ENCODE measurements at places on chromosomes 1 and 21. TPM values are rescaled to one million over a fixed set of nuclear protein-coding genes. Genes with fewer than 3 reads are reported as not detected.

DNA sequence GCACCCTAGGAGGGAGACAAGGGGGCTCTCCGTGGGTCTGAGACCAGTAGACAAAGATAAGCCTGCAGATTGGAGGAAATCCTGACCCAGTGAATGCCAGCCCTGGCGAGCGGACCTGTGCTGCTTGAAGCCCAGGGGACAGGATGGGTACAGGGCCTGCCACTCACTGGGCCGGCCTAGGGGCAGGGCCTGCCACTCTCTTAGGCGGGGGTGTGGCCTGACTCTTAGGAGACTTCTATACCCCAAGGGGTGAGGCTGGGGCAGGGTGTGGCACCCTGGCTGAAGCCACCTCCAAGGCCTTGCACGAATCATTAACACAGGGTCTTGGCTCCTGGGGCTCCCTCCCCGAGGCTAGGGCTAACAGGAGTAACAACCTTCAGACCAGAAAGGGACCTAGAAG is 30.7 kb downstream of the TRIM62 start:
- DNase-seq, result no peak

DNA sequence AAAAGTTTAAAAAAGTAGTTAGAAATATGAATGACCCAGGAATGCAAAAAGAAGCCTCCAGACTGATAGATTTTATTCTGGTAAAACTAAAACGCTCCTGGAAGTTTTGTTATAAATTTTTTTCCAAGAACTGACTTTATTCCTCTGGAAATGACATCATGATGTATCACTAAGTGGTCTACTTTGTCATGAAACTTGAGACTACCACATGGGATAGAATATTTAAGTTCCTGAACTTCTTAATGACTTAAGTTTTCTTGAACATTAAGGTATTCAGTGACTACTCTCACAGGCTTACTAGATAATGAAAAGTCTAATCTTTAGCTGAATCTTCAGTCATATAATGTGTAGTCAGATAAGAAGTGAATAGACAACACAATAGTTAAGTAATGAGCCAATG is 842.2 kb downstream of the USP25 start:
- DNase-seq, result peak; percentile 66

DNA sequence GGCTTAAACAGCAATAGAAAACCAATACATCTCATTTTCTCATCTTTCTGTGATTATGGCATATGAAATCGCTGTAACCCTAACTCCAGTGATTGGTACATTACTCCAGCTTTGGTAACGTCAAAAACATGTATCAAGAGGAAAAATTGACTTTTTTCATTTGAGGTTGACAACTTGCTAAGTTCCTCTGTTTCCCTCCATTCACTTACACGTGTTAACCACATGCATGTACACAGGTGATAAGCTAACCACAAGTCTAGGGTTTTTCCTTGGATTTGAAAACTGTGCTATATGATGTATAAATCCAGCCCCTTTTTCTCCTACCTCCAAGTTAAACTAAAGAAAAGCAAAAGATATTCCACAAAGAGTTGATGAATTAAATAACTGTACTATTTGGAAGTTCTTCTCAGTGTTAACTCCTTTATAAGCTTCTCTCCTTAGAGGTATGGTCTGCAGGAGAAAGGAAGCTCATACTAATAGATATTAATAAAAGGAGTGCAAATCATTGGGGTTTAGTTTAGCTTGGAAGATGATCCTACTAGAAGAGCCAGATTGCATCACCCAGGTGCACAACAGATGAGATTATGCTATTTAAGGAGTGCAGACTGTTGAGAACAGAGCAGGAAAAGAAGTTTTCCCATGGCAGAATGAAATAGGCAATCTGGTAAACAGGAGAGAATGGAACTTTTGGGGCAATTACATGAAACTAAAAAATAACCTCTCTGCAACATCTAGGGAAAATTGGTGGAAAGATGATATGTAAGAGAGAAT is 277.9 kb downstream of the GRIK1 start:
- DNase-seq, result no peak

GRCh38 chr1:156896490-156897033 is 3.0 kb downstream of the PEAR1 start:
- peak; percentile 95 for DNase-seq

DNA sequence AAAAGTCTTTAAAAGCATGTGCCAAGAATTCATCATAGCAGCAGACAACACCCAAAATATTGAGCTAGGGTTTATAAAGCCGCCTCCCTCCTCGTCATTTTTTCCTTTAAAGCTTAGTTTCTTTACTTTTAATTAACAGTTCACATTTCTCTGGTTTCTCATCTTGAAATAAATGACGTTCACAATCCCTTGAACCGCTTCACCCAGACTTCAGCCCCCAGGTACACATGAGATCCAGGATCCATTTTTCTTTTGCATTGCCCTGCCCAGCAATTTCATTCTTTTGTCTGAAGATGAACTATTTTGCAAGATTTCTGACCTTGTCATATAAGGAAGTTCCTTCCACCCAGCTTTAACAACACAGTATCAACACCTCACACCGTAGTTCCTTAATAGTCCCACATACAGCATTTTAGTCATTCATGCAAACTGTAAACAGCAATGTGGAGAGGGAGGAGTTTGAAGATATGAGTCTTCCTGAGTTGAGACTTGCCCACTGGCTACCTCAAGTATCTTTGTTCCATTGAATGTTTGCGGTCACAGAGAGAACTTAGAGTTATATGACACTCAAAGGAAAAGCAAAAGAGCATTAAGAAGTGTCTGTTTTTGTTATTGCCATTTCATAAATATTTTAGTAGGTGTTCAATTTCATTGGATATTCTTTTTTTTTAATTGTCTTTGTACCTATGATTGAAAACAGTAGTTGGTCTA is 35.3 kb upstream of the CACYBP start:
- peak; percentile 55 for DNase-seq

DNA sequence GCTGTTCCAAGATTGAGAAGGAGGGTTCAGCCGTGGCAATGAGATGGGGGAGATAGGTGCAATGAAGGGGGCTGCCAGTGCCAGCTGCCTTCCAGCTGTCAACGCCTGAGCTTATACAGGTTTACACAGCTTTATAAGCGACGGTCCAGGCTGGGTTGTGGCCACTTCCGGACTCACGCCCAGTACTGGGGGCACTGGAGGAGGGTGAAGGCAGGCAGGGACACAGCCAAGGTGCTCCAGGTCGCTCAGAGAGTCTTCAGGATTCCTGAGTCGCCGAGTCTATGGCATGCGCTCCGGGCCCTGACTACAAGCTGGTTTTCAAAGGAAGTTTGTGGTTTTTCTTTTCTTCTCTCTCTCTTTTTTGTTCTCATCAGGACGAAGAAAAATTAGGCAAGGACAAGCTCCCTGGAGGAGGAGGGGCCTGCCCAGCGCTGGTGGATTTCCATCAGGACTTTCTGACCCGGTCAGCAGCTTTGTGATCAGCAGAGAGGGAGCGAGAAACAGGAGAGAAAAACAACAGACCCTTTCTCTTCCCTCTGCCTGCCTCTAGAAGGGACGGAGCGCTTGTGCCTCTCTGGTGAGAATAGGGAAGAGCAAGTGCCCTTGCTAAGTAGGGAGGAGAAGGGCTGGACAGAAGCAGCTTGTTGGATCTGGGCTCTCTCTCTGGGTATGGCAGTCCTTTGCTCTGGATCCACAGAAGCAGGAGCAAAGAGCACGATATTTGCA is at the start of gene MINDY1:
TSS of gene MINDY1 (minus strand) at position 576 of the 726 bp plus-strand sequence. CDS start 4,285 bp downstream, outside the sequence.
- DNase-seq, result peak; percentile 92

Gene PCNT
- total RNA-seq, result 29.0 TPM

DNA sequence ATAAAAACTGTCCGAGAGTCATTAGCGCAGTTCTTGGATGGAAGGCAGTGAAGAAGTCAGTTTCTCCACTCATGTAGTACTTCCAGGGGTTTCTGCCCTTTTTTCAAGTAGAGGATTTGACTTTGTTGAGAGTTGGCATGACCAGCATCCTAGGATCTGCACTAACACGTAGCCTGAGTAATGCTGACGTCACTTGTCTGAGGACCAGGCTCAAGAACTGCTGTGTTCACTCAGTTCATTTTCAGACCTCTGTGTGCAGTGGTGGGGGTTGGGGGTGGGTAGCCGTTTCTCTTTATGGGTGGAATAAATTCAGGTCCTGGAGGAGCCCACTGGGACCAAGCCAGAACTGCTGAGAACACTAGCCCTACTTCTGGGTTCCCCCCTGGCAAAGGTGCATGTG is 53.3 kb downstream of the MRPS6 start:
- DNase-seq, result no peak

DNA sequence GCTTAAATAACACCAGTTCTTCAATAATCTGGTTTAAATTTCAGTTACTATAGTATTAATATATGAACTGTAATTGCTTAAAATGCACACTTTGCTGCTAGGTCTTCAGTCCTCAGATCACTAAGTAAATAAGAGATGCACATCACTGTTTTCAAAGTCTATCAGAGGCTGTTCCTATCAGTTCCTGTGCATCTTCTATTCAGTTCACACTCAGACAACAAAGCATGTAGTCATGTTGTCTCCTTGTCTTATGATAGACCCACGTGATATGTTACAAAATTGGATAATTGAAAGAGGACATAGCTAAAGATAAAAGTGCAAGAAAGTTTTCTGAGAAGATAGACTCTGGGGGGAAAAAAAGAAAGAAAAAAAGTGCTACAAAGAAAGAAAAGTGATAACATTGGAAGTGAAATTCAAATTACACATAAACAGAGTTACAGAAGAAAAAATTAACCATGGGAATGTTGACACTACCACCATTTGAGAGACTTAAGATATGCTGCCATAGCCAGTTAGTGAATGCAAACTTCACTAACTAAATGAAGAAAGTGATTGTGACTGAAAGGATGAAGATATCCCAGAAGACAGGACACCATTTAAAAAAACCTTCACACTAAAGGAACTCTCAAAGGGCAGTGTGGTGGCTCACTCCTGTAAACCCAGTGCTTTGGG is 33.9 kb upstream of the TSNAX start:
- no peak for DNase-seq

- DNase-seq, result peak; percentile 68
Measured at GRCh38 chr1:53512807-53513755, 53.9 kb downstream of the DMRTB1 start.

Gene NFASC
- total RNA-seq, result 17.6 TPM

DNA sequence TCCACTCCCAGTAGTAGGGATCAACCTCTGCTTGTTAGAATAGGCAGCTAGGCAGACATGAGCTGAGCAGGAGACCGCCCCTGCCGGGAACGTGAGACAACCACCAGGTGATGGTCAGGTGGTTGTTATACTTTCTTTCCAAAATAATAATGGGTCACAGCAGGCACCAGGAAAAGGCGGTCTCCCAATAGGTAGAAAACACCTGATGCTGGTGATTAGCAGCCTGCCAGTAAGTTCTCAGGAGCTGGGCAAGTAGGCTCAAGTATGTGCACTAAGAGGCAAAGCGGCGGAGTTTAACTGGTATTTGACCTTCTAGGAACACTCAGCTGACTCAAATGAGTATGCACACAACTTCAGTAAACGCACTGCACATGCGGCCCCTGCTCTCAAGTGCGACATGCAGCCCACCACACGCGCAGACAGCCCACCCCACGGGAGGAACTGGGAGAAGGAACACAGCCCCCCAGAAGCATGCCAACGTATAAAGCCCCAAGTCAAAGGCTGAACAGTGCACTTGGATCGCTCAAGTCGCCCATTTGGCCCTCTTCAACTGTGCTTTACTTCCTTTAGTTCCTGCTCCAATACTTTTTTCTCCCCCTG is 80.0 kb downstream of the DESI2 start:
- DNase-seq, result no peak

DNA sequence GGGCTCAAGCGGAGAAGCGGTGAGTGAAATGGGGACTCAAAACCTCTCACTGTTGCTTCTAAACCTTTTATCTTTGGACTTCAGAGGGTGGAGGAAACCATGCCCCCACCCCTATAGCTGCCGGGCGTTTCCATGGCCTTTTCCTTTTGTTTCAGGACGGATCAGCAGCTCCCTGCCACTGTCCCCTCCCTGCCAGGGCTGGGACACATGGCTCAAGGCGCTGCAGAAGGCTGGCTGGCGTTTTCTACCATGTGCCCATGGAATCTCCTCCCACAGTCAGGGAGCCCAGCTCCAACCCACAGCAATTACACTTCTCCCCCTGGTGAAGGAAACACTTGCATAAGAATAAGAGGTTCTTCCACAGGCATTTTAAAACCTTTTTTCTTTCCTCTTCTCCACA is 812.7 kb downstream of the PLA2G4A start:
- DNase-seq, result peak; percentile 46

DNA sequence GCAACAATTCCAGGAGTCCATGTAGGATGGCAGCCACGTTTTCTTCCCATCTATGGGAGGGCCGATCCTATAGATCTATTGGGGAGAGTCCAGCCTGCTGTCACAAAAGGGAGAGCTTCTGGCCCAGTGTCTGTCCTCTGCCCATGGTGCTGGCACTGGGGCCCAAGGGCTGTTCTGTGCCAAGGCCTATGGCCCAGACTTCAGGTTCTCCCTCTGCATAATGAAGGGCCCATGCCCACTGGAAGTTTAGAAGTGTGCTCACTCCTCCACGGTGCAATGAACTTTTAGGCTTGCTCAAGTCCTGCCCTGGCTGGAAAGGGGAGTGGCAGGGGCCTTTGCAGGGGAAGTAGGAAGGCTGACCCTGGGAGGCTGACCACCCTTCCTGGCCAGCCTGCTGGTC is 44.1 kb upstream of the ATP2B4 start:
- DNase-seq, result no peak

Data from M059J (cell line).